ENCODE measurements at places on chromosomes 16 and 17. TPM values are rescaled to one million over a fixed set of nuclear protein-coding genes. Genes with fewer than 3 reads are reported as not detected.

- no peak for DNase-seq
These were observed 113.2 kb downstream of the ABCC6 start for GRCh38 chr16:16110111-16110490.

DNA sequence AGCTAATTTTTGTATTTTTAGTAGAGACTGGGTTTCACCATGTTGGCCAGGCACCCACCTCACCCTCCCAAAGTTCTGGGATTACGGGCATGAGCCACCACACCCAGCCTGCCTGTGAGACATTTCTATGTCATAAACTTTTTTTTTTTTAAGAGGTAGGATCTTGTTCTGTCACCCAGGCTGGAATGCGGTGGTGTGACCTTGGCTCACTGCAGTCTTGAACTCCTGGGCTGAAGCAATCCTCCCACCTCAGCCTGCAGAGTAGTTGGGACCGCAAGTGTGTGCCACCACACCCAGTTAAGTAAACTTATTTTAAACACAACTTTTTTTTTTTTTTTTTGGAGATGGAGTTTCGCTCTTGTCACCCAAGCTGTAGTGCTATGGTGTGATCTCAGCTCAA, 47.2 kb downstream of the SCNN1G start:
- DNase-seq: no peak

GRCh38 chr17:38566666-38567031, 39.1 kb downstream of the SRCIN1 start:
- no peak for DNase-seq

- no peak for DNase-seq
These were observed 2.1 kb upstream of the ENGASE start for GRCh38 chr17:79072544-79072943.

DNA sequence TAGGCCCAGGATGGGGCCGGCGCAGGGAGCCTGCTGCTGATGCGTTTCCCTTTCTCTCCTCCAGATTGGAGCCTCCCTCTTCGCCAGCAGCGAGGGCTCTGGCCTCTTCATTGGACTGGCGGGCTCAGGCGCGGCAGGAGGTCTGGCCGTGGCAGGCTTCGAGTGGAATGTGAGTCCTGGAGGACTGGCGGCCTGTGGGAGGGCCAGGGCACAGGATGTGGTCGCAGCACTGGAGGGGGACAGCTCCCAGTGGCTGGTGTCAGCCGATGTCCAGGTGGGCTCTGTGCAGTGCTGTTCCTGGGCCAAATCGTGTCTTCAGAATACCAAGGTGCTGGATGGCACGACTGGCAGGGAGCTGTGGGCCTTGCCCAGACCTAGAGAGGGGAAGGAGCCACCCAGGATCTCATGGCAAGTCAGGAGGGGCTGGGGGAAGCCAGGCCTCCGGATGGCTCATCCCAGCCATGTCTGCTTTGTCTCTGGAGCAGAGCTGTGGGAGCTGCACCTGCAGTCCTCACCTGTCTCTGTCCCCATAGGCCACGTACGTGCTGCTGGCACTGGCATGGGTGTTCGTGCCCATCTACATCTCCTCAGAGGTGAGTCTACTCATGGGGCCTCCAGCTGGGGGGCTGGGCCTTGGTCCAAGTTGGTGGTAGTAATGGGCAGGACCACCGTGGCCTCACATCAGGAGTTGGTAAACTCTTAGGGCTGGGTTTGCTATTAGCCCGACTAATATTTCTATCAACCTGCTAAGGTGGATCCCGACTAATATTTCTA, 7.3 kb downstream of the SLC5A10 start:
- DNase-seq: no peak

- no peak for DNase-seq
These were observed 106.4 kb downstream of the IRX5 start for GRCh38 chr16:55037046-55037445.

- no peak for DNase-seq
These were observed 60.1 kb upstream of the TMEM132E start for GRCh38 chr17:34519282-34519681.

GRCh38 chr16:89040391-89040790, 53.3 kb upstream of the ACSF3 start:
- DNase-seq: no peak

DNA sequence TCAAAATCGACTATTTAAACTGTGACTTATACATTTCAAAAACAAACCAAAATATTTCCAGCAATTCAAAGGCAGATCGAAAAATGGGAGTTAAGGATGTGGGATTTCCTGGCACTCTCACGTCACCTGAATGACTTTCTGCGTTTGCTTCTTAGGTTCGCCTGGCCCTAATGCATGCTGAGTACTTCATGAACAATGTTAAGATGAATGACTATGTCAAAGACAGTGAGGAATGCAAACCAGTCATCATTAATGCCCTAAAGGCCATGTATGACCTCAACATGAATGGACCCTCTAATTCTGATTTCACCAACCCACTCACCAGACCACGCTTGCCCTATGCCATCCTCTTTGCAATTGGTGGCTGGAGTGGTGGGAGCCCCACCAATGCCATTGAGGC, 7.3 kb downstream of the KLHL10 start:
- DNase-seq: no peak

DNA sequence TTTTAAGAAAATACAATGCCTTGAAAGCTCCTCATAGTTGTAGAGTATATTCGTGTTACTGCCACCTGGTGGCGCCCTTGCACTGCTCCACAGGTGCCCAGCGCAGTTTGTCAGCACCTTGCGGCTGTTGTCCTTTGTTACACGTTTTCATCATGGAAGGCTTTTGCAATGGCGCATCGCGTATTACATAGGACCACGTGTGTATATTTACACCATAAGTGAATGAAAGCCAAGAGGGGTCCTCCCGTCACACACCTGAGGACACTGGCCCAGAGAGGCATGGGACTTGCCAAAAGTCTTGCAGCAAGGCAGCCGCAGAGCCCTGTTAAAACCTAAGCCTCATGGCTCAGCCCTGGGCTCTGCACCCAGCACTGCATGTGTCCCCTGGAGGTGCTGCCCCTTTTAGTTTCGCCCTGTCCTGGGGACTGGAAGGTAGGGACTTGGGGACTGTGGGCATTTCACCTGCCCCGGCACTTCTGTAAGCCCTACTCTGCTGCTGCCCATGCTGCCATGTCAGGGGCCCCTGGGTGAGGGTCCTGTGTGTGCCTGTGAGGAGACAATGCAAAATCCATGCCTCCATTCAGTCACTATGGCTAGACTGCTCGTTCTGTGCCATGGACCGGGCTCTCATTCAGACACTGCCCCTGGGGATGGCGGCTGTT, 24.3 kb downstream of the POLR3E start:
- no peak for DNase-seq

DNA sequence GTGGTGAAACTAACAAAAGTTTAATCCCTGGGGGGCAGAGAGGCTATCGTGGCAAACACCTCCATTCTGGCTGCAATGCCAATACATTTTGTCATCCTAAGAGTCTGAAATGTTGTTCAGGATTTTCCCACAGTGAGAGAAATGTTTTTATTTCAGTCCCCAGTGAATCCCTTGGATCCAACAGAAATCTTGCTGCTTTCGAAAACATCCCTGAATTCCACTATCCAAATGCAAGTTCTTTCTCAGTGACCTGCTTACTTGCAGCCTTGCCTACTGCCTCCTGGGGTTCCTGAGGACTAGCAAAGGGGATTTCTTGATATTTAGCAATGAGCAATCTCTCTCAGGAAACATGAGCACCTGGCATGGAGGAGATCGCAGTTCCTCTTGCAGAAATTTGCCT, 202.1 kb upstream of the IRX3 start:
- DNase-seq: no peak

GRCh38 chr17:32514606-32515005, 27.8 kb downstream of the CDK5R1 start:
- no peak for DNase-seq

DNA sequence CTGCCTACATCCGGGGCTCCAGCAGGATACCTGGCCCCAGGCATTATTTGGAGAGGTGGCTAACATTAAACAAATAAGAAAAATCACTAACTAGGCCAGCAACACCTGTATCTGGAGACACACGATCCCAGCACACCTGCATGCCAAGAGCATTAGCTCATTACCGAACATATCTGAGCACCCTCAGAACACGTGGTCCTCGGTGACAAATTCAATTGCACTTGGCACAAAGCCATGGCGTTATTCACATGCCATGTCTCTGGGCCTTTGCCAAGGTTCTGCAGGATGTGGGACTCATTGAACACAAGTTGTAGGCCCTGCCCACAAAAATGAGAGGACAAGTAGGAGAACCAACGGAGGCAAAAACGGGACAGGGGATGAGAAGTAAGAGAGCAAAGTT, 552.3 kb downstream of the TOX3 start:
- no peak for DNase-seq

DNA sequence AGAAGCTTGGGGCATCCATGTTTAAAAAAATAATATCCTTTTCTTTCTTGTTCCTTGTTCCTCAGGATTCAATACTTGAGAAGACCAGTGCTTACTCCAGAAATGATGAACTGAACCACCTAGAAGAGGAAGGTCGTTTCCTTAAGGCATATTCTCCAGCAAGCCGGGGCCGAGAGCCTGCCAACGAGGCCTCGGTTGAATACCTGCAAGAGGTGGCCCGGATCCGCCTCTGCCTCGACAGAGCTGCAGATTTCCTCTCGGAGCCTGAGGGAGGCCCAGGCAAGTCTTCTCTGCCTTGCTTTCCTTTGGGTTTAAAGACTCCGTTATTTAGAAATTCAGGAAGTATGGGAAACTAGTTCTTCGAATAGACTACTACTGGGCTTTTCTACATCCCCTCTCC, 42.5 kb upstream of the ENDOV start:
- no peak for DNase-seq

DNA sequence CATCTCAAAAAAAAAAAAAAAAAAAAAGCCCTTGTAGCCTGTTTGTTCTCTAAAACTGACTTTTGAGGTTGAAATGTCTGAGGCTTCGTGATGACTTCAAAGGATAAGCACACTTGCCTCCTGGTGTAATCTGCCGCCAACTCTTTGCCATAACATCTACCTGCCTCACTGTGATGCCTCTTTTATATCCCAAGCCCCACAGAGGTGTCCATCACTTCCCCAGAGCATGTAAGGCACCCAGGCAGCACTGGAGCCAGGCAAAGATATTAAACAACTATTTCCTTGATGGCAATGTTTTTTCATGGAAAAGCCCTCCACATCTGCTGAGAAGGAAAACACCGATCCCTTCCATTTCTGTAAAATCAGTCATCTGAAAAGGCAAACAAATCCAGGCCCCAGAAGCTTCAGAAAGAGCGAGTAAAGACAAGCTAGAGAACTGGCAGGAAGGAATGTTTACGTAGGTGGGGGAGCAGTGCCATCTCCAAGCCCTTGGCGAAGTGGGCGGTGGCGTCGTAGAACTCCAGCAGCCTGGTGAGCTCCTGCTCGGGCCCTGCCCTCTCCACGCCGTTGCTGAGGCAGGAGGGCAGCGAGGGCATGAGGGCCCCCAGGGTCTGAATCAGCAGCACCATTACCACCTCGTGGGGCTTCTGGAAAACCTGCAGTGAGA, 28.6 kb downstream of the COG7 start:
- DNase-seq: no peak

GRCh38 chr17:45172541-45173286, 11.0 kb downstream of the HEXIM2 start:
- DNase-seq: no peak

EVPLL gene
- total RNA-seq: not detected

HOXB6 gene
- 2.5 TPM for total RNA-seq

ELMO3 gene
- total RNA-seq: 0.33 TPM

MT1A gene
- 371 TPM for total RNA-seq

YWHAE gene
- 340 TPM for total RNA-seq

KRT40 gene
- not detected for total RNA-seq

TAC4 gene
- not detected for total RNA-seq
